DMS 273 treated with DMSO at 0.1 percent for 48 hours (cell line): ENCODE measurements at places on chromosomes 7 and 10.

- no peak for DNase-seq
Measured at GRCh38 chr10:6711881-6712280, 131.8 kb upstream of the PRKCQ start.

DNA sequence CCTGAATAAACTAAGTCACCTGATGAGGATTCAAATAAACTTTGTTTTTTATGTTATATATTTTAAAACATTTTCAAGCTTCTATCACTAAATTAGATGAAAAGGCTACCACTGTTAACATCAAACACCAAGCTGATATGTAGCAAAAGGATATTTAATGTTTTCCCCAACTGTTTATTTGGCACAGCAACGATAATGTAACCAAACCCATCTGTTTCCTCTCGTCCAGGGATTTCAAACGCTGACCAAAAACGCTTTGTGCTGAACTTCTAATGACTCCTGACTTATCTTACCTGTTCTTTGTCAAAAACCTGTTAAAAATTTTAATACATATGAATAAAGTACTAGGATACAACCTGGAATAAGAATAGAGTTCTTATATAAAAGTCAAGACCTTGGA, 30.5 kb downstream of the DCLRE1A start:
- no peak for DNase-seq

DNA sequence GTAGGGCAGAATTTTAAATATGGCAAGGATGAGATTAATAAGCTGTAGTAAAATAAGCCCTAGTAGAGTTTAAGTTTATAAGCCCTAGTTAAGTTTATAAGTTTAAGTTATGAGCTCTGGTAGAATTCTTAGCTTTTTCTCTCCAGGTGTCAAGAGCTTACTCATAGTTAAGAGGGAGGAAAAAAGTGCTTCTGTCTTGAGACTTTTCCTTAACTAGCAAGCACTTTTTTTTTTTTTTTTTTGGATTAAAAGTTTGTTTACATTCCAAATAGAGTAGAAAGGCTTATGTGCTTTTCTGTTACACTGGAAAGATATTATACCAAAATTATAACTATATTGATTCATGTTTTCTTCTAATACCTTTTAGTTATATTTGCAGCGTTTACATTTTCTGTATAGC, 25.5 kb upstream of the MPP7 start:
- DNase-seq, result no peak

GRCh38 chr7:80526472-80526871, 14.6 kb upstream of the GNAT3 start:
- no peak for DNase-seq

DNA sequence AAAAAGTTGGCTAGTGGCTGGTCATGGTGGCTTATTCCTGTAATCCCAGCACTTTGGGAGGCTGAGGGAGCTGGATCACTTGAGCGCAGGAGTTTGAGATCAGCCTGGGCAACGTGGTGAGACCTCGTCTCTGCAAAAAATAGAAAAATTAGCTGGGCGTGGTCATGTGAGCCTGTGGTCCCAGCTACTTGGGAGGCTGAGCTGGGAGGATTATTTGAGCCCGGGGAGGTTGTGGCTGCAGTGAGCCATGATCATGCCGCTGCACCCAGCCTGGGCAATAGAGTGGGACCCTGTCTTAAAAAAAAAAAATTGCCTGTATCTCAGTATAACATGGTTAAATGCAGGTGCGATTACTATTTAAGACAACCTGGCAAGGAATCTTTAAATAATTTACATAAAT, 61.0 kb downstream of the ADD3 start:
- DNase-seq, result no peak

GRCh38 chr10:30354669-30355068, 5.6 kb upstream of the MTPAP start:
- DNase-seq, result no peak

- no peak for DNase-seq
Measured at GRCh38 chr7:138945821-138946220, 35.4 kb downstream of the KIAA1549 start.

GRCh38 chr10:124299696-124300095, 119.0 kb downstream of the OAT start:
- no peak for DNase-seq

GRCh38 chr10:71743089-71743838, 23.7 kb upstream of the C10orf105 start:
- no peak for DNase-seq

- DNase-seq, result no peak
Measured at GRCh38 chr7:17948526-17949238, 8.4 kb upstream of the SNX13 start.

- no peak for DNase-seq
Measured at GRCh38 chr7:130276796-130277762, 10.4 kb downstream of the CPA2 start.

GRCh38 chr7:30596721-30597120, 2.0 kb downstream of the GARS1 start:
- DNase-seq, result no peak

- DNase-seq, result no peak
Measured at GRCh38 chr10:11602358-11602757, 9.1 kb downstream of the USP6NL start.

GRCh38 chr7:135290594-135290993, 57.0 kb downstream of the STRA8 start:
- no peak for DNase-seq

GRCh38 chr10:115777646-115778045, 495.4 kb downstream of the GFRA1 start:
- DNase-seq, result no peak

GRCh38 chr10:100826983-100827818, 81.8 kb downstream of the PAX2 start:
- no peak for DNase-seq

- DNase-seq, result no peak
Measured at GRCh38 chr10:132248455-132249225, 59.1 kb downstream of the STK32C start.
